Myocyte (in vitro differentiated cells): ENCODE measurements at places on chromosomes 6 and 20. TPM values are rescaled to one million over a fixed set of nuclear protein-coding genes. Genes with fewer than 3 reads are reported as not detected.

GRCh38 chr6:20708367-20709124 is 174.3 kb downstream of the CDKAL1 start:
- peak; percentile 82 for DNase-seq

DNA sequence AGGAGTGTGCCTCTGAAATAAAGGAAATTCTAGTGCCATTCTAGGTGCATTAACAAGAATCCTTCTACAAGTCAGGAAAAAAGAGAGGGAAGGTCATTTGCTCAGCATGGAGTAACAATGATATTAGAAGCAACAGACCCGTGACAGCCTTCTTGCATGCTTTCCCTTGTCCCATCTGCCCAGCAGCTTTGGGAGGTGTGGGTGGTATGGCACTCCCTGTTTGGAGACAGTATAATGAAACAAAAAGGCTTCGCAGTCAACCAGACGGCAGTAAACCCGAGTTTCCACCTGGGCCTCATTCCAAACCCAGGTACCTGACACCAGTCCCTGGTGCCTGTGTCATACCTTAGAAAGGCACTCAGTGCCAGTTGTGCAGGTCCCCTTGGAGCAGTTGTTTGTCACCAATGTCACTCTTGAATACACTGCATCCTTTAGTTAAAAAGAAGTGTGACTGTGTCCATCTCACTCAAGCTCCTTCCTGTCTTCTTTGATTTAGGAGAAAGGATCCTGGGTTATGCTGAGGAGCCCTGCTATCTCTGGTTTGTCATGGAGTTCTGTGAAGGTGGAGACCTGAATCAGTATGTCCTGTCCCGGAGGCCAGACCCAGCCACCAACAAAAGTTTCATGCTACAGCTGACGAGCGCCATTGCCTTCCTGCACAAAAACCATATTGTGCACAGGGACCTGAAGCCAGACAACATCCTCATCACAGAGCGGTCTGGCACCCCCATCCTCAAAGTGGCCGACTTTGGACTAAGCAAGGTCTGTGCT is 14.7 kb downstream of the STK35 start:
- no peak for DNase-seq

DNA sequence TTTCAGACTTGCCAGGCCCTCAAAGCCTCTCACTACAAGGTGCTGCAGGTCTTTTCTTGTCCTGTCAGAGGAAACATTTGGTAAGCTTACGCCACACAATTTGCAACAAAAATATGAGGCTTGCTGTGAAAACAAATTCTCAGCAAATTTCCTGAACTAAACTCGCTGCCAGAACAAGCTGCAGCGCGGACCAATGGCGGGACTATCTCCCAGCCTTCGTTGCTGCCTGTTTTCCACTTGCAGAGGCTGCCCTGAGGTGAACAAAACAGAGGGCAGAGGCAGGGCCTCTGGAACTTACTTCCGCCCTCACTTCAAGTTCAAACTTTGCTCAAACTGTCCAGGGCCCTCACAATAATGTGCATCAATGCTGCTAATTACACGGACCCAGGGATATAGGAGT is 12.4 kb downstream of the UQCC2 start:
- no peak for DNase-seq

GRCh38 chr20:62815066-62815991 is 1.5 kb upstream of the COL9A3 start:
- DNase-seq = no peak

- DNase-seq = no peak
These were observed 219.3 kb downstream of the BCKDHB start for GRCh38 chr6:80325742-80326141.

Gene HRH3
- total RNA-seq = 0.08 TPM in 1 of 2 replicates, not detected in the other

Gene TUBB2B
- 112 and 114 TPM in 2 replicates for total RNA-seq

Gene CBLN4
- not detected in 2 replicates for total RNA-seq

Gene FERMT1
- total RNA-seq = 2.6 and 5.2 TPM in 2 replicates

Gene ENPP4
- total RNA-seq = 7.3 and 7.5 TPM in 2 replicates

Gene FOXS1
- total RNA-seq = 0.56 and 0.99 TPM in 2 replicates
